Activated CD4-positive, alpha-beta memory T cell treated with anti-CD3 and anti-CD28 coated beads for 36 hours (primary cell): ENCODE measurements at places on chromosomes 2 and 18.
A peak's percentile ranks its signal among the peaks of the same experiment; 100 is the strongest.

GRCh38 chr2:153138651-153139375 lies 339.7 kb downstream of the RPRM start:
- DNase-seq, result no peak

DNA sequence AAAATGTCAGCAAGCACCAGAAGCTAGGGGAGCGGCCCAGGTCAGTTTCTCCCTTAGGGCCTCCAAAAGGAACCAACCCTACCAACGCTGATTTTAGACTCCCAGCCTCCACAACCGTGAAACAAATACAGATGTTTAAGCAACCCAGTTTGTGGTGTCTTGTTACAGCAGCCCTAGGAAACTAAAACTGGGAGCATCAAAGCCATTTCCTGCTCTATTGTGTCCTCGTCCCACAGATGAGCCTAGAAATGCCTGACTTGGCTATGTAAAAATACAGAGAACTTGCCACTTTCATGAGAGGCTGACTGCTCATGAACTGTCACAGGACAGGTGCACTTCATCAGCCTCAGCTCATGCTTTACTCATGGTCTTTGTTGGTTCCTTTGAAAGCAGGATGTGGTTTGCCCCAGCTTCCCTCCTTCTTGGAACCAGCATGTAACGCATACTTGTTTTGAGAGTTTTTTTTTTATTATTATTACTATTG lies 97.6 kb upstream of the SLC39A10 start:
- DNase-seq, result peak; percentile 91

GRCh38 chr2:140580532-140581151 lies 1550.2 kb downstream of the LRP1B start:
- DNase-seq, result no peak

GRCh38 chr2:150997702-150998440 lies 263.8 kb downstream of the RBM43 start:
- no peak for DNase-seq

GRCh38 chr18:8629602-8630001 lies 20.4 kb downstream of the RAB12 start:
- no peak for DNase-seq

GRCh38 chr2:130987519-130988425 lies 105.5 kb downstream of the FAM168B start:
- DNase-seq, result no peak

DNA sequence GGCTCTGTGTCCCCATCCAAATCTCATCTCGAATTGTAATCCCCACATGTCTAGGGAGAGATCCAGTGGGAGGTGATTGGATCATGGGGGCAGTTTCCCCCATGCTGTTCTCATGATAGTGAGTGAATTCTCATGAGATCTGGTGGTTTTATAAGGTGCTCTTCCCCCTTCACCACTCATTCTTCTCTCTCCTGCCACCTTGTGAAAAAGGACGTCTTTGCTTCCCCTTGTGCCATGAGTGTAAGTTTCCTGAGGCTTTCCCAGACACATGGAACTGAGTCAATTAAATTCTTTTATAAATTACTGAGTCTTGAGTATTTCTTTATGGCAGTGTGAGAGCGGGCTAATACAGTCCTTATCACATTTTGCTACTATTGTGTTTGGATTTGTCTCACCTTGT lies 177.6 kb upstream of the SLC39A10 start:
- no peak for DNase-seq

GRCh38 chr2:230912724-230913123 lies 12.3 kb downstream of the GPR55 start:
- no peak for DNase-seq

DNA sequence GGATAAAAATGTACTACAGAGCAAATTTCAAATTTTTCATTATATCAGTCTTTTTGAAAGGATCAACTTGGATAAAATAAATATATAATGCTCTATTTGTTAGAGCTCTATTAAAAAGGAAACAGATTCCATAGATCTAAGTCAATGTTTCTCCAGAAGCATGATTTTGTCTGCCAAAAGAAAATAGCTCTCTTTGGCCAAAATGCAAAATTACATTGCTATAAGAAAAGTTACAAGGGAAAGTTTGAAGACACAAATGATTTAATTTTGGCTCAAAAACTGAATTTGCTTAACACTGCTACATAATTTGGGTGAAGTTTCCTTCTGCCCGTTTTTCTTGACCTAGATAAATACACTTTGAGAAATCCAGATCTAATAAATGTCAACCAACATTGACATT lies 15.7 kb downstream of the C2orf69 start:
- no peak for DNase-seq

GRCh38 chr2:65566617-65567016 lies 134.2 kb upstream of the SPRED2 start:
- no peak for DNase-seq

GRCh38 chr2:179936141-179936540 lies 71.0 kb downstream of the CWC22 start:
- no peak for DNase-seq

- DNase-seq, result no peak
Measured at GRCh38 chr2:98932164-98932563, 3.9 kb downstream of the CRACDL start.

GRCh38 chr2:216882876-216883275 lies 23.0 kb upstream of the TNP1 start:
- DNase-seq, result no peak

DNA sequence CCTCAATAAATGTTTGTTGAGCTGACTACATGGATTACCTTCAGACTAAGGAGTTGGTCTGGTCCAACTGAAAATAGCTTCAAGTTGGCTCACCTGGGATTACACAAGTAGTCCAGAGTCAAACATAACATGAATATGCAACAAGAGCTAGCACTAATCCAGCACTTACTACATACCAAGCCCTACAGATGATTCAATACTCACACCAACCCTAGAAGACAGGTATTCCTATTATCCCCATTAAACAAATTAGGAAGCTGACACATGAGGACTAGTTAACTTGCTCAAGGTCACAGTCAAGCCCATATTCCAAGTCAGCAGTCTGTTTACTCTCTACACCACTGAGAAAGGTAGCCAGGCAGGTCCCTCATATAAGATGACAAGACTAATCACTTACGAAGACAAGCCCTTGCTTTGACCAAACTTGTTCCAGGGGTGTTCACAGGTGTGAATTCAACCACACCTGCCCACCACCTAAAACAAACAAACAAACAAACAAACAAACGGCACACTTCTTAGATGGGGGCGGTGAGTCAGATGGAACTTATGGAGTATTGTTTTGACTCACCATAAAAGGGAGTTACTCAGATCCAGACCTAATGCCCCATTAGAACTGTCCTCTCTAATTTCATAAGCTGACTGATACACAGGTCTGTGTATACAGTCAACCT lies 29.1 kb downstream of the TMEM131 start:
- no peak for DNase-seq

DNA sequence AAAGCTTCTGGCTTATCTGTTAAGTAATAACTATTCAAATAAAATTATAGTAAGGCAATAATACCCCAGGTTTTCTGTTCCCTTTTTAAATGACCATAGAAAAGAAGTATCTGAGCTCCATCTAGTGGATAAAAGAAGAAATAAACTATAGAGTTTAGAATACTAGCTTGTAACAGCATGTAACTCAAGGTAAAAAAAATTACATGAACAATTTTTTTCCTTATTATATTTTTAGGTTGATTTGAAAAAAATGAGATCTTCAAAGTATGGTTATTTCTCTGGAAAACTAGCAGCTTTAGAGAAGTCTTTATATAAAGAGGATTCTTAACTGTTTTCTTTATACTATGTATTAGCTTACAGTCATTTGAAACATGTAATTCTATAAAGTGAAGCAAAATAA lies 58.1 kb downstream of the NCKAP1 start:
- no peak for DNase-seq

- no peak for DNase-seq
Measured at GRCh38 chr2:235850289-235850688, 317.9 kb downstream of the GBX2 start.

GRCh38 chr2:215791481-215791937 lies 221.8 kb downstream of the MREG start:
- no peak for DNase-seq
